ENCODE measurements at places on chromosomes 11 and 22. TPM values are rescaled to one million over a fixed set of nuclear protein-coding genes. Genes with fewer than 3 reads are reported as not detected.

GRCh38 chr11:116932181-116932580 is 94.8 kb upstream of the APOA1 start:
- no peak for DNase-seq

- peak; percentile 66 for DNase-seq
Observed at GRCh38 chr11:67572747-67573419, 10.7 kb upstream of the GSTP1 start.

GNAZ gene
- under 0.01 TPM for total RNA-seq

FOSL1 gene
- total RNA-seq = 0.99 TPM

- no peak for DNase-seq
Observed at GRCh38 chr11:61092908-61093763, 9.2 kb upstream of the CD5 start.

CECR2 gene
- total RNA-seq = under 0.01 TPM

DNA sequence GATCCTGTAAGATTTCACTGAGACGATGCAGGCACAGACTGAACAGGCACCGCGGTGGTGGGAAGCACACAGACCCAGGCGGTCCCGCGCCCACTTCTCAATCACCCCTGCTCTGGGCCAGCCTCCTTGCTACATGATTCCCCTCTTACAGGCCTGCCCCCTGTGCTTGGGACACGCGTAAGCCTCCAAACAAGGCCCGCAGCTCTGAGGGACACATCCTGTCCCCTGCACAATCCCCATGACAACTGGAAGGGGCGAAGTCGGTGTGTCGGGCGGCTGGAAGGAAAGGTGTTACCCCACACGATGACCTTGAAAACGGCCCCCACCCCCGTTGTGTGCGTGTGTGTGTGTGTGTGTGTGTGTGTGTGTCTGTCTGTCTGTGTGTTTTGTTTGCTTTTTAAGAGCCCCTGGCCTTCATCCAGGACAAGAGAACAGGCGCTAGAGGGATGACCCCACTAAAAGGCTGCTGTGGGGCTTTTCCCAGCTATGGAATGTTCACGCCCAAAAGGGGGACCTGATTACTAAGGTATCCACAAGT is 13.1 kb downstream of the CELSR1 start:
- no peak for DNase-seq

GRCh38 chr22:32106930-32107329 is 52.2 kb downstream of the C22orf42 start:
- peak; percentile 39 for DNase-seq

NXPE2 gene
- not detected for total RNA-seq

- no peak for DNase-seq
Observed at GRCh38 chr11:17930544-17931125, 82.2 kb downstream of the SERGEF start.

- DNase-seq = peak; percentile 34
Observed at GRCh38 chr11:81644239-81644840, 1089.3 kb downstream of the FAM181B start.

PACSIN3 gene
- total RNA-seq = 17.9 TPM

DNA sequence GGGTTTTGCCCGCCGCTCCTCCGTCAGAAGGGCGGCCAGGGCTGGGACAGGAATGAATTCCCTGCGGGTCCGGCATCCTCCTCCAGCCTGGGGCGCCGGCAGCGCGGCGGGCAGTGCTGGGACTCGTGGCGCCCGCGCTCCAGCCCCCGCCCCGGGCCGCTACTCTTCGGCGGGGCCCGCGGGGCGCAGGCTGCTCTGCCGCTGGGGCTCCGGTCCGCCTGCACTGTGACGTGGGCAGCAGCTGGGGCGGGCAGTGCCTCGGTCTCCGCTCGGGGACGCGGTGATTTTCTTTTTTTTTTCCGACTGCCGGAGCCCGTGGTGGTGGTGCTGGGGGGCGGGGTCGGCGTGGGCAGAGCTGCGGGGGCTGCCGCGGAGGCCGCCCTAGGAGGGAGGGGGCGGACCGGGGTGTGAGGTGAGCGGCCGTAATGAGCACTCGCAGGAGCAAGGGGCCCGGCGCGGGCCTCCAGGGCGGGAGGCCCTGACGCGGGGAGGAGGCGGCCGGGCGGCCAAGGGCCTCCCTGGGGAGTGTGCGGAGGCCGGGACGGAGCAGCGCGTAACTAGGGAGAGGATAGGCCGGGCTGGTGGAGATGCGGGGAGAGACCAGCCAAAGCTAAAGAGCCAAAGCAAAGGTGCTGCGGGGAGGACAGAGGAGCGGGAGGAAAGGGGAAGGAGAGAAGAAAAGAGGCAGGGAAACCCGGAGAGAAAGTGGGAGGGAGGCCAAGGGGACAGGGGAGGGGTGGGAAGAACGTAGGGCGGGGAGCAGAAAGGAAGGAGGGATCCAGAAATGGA is 73.3 kb upstream of the ZBED5 start:
- DNase-seq = peak; percentile 63

- no peak for DNase-seq
Observed at GRCh38 chr11:120532082-120532831, 20.7 kb downstream of the GRIK4 start.

DNA sequence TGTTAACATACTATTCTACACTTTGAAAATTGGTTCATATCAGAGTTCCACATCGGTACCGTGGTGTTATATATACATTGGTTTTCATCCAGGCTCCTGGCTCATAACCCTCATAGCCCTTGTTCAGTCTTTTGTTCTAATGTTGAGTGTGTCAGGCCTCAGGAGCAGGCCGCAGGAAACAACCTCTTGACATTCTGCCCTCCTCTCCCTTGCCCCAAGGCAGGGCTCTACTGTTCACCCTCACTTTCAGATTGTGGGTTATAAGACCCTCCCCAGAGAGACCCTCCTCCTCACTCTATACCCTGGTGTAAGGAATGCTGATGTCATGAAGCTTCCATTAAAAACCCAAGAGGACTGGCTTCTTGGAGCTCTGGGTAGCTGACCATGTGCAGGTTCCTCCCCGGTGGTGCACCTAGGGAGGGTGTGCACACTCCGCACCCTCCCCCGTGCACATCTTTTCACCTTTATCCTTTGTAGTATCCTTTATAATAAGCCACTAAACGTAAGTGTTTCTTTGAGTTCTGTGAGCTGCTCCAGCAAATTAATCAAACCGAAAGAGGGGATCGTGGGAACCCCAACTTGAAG is 12.1 kb downstream of the SSH3 start:
- DNase-seq = no peak

KIAA0930 gene
- total RNA-seq = 22.7 TPM

DNA sequence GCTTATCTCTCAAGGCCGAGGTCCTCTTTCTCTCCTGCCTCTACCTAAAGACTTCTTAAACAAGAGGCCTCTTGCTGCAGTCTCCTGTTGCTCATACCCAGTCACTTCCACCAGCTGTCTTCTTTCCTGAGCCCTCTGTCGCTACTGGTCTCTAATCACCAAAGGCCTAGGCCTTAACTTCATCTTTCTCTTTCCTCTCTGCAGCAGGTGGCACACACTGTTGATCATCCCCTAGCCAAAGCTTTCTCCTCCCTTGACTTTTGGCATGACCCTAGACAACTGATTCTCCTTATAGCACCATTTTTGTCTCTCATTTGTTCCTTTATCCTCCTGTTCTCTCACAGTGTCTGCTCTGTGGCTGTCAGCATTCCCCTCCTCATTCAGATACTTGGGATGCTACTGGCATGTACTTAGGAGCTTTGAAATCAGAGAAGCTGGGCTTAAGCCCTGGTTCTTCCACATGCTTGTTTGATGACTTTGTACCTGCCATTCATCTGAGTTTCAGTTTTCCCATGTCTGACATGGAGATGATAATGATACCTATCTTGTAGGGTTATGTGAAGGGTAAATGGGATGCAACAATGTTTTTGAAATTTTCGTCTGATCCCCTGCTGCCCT is 22.4 kb downstream of the ENDOD1 start:
- no peak for DNase-seq

SLCO2B1 gene
- 1.7 TPM for total RNA-seq

RAB6A gene
- total RNA-seq = 70.2 TPM

DNA sequence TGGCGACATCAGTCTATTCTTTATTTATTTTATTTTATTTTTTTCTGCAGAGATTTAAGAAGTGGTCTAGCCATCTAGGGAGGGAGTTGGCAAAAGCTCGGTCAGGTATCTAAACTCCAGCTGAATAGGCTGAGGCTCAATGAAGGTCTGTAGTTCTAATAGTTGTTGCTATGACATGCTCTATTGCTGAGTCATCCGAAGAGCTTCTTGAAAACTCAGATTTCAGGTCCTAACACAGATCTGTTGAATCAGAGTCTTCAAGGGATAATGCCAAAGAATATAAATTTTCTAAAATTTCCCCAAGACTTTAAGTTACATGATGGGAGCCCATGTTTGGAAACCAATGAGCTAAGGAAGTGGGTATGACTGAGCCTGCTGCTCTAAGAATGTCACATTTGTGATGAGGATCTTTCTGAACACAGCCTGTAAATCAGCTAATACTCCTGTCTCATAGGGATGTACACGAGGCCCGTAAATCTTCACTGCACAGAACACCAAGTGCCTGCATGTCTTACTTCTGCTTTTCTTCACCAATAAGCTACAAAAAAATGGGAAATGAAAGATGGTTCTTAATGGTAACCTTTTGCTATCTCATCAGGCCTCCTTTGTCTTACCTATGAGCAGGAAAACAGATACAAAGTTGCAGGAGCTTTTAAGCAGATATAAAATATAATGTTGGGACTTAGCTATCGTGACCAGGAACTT is 901.4 kb upstream of the API5 start:
- no peak for DNase-seq

- DNase-seq = peak; percentile 37
Observed at GRCh38 chr11:117823294-117823945, 1.1 kb downstream of the FXYD2 start.

GAL gene
- 0.20 TPM for total RNA-seq

DNA sequence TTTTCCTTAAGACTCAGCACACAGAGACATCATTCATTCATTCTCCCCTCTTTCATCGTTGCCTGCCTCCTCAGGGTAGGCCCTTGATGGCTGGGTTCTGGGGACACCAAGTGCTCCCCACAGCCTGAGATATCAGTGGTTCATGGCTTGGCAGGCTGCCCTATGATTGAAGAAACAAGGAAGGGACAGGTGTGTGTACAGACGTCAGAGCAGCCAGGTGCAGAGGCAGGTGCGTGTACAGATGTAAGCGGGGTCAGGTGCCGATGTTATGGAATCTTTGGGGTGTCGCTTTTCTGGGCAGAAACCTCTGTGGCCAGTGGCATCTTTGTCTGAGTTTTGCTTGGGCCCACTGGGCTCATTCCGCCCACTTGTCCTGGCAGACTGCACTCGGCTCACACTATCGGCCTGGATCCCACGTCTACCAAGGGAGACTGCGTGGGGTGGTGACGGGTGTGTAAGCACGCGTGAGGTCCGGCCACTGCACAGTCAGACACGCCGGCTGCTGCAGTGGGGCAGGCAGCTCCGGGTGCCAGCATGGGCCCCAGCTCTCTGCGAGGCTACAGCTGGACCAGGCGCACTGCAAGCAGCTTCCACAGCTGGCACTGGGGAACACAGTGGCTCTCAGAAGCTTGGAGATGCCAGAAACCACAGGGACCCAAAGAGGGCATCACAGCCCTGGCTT is 20.9 kb upstream of the KIAA0930 start:
- no peak for DNase-seq

DNA sequence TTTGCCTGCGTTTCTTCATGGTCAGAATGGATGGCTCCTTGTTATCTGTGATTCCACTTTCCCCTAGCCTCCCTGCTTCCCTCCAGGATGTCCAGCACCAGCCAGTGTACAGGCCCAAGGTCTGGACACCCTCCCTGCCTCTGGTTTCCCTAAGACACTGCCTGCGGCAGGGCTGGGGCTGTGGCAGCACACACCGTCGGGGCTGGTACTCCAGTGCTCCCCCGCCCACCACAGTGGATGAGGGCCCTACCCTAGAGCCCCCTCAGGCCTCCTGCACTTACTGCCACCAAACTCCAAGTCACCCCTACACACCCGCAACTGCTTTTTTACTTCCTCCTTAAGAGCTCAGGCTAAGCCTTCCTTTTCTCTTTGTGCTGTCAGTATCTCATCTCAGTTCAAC is 28.9 kb downstream of the ZNF214 start:
- no peak for DNase-seq

ESRRA gene
- 33.8 TPM for total RNA-seq

DNA sequence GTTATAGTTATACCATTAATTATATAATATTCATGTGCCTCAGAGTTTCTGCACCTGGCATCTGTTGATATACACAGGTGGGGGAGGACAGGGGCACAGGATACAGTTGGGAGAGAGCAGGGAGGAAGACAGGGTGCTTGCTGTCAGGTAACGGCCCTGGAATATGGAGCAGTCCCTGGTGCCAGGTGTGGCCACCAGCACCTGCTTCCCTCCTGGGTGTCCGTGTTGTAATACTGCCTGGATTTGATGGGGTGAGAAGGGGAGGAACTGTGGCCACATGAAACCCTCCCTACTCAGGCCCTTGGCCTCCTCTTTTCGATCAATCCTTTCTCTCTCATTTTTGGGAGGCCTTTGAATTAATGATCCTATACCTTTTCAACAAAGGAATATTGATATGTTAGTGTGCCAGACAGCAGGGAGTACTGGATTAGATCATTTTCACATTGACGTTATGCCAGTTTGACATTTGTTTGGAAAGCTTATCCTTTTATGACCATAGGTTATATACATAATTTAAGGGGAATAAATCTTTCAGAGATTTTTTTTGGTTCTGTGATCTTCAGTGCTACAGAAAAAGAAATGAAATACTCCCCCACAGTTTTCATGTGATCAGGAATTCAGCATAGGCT is 88.6 kb downstream of the TEAD1 start:
- no peak for DNase-seq

DNA sequence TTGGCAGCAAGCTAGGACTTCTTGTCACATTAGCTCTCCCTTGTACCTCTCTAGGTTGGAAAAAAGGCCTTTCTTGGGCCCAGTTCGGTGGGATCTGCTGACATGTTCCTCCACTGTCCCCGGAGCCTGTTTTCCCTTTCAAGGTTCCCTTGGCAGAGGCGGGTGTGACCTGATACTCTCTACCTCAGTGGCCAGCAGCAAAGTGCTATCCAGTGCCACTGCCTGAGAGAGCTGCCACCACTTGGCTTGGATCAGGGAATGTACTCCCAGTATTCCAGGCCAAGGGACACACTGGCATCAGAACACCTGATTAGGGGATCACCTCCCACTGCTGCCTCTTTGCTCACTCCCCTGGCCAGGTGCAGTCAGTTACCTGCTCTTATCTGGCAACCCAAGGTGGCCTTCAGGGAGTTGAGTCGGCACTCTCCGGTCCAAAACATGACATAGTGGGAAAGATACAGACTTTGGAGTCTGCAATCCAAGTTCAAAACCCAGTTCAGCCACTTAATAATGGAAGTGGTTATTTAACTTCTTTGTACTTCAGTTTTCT is 17.8 kb upstream of the NAV2 start:
- no peak for DNase-seq

SULT4A1 gene
- total RNA-seq = not detected

CHST1 gene
- total RNA-seq = 6.1 TPM

DNA sequence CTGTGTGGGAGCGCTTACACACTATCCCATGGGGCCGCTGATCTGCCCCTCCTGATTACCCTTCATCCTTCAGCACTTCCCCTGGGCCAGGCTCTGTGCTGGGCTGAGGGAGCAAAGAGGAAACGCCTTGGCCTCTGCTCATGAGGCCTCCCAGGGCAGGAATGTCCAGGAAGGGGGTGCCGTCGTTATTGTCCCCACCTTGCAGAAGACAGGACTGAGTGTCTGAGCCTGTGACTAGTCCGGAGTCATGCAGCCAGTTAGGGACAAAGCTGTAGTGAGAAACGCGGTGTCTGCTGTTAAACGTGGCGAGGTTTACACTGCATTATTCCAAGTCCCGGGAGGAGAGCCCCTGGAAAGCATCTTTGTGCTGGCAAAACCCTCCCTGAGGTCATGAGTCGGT is 160.0 kb downstream of the TRIM29 start:
- DNase-seq = no peak
